ENCODE measurements at places on chromosomes 2 and 18. TPM values are rescaled to one million over a fixed set of nuclear protein-coding genes. Genes with fewer than 3 reads are reported as not detected.

The FAM161A gene
- total RNA-seq, result 1.1 TPM

The ASAP2 gene
- total RNA-seq, result 31.3 TPM

The LRP2 gene
- total RNA-seq, result not detected

The SPP2 gene
- total RNA-seq, result not detected

The ZDBF2 gene
- 6.6 TPM for total RNA-seq

The DSG1 gene
- not detected for total RNA-seq

The LHCGR gene
- total RNA-seq, result 2.3 TPM

The BOLL gene
- not detected for total RNA-seq

The AAMP gene
- total RNA-seq, result 94.9 TPM
